MCF 10A (cell line): ENCODE measurements at places on chromosomes 7 and 10.

GRCh38 chr10:110425684-110426293 is 71.9 kb upstream of the DUSP5 start:
- peak; percentile 64 for DNase-seq

DNA sequence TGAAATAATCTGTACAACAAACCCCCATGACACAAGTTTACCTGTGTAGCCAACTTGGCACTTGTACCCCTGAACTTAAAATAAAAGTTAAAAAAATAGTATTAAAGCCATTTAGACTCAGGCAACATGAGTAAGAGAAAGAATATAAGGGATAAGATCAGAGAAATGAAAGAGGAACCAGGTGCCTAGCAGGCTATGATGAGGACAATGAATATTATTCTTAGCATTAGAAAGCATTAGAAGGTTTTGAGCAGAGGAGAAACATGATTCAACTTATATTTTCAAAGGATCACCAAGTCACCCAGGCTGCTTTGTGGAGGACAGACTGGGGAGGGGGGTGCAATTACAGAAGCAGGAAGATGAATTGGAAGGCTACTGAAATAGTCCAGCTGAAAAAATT is 48.1 kb upstream of the TES start:
- no peak for DNase-seq

- peak; percentile 59 for DNase-seq
Measured at GRCh38 chr10:33612116-33612515, 277.6 kb upstream of the NRP1 start.

- DNase-seq = no peak
Measured at GRCh38 chr10:110192552-110192951, 14.9 kb upstream of the MXI1 start.

DNA sequence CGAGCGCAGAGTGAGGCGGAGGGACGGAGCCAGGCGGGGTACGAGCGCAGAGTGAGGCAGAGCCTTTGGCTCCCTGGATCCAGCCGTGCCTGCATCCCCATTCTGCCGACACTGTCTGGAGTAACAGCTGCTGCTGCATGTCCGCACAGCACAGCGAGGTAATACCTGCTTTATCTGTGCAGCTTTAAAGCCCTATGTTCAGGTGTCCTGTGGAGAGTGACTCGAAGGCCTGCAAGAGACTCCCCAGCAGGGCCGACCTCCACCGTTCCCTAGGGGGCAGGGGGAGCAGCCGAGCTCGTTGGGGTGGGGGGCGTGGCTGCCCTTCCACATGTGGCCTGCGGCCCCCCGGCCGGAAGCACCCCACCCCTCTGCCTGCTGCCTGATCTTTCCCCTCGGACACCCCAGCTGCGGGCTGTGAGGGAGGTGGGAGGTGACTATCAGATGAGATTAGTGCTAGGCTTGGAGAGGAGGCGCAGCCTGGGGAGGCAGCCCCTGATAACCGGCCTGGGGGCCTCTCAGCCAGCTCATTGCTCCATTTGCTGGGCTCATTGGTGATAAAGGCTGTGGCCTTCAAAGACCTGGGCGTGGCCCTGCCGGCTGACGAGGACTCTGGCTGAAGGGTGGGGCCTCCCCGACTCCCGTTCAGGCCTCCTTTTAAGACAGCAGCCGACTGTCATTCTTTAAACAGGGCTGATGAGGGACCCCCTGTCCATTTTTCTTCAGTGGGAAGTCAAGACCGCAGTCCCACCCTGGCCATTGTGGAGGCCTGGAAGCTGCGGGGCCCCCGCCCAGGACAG is 8.0 kb downstream of the VENTX start:
- no peak for DNase-seq

DNA sequence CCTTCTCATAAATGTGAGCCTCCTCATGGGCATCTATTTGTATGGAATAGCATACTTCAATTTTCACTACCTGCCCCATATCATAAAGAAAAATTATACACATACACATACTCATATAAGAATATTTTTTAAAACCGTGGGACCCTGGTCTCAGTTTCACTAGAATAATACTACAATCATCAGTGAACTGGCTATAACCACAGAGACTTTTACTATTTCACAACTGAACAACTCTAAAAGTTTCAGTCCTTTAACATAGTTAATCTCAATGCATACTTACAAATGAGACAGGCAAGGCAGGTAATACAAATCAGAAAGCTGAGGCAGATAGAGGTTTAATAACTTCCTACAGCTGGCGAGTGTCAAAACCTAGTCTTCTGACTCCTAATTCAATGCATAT is 83.1 kb downstream of the LRRN3 start:
- DNase-seq = no peak

GRCh38 chr7:146216396-146217041 is 99.9 kb downstream of the CNTNAP2 start:
- DNase-seq = peak; percentile 29

- DNase-seq = no peak
Measured at GRCh38 chr7:47194516-47195057, 387.3 kb downstream of the TNS3 start.

DNA sequence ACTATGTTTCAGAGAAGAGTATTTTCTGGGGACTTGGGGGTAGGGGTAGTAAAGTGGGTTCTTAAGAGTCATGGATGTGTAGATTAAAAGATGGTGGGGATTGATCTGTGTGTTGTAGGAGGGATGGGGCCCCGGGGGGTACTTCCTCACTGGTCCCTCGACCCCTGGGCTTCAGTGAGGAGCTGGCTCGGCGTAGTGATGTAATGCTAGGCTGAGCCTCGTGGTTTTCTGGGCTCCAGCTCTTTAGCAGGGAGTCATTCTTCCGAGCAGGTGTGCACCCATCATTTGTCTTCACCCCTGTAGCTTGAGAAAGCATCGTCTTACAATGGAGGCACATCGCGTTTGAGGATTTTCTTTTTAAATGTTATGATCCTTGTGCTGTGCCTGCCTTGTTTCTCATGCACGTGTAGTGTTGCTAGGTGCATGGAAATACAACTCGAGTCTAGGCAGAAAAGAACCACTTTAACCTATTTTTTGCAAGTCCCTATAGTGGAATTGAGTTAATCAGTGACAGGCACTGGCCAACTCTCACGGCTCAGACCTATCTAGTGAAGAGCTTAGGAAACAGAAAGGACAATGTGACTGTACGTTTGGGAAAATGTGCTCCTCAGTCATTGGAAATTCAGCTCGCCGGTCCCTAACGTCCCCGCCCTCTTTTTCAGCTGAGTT is 106.1 kb upstream of the BTBD16 start:
- no peak for DNase-seq

GRCh38 chr10:52609626-52610240 is 162.9 kb downstream of the MBL2 start:
- no peak for DNase-seq

DNA sequence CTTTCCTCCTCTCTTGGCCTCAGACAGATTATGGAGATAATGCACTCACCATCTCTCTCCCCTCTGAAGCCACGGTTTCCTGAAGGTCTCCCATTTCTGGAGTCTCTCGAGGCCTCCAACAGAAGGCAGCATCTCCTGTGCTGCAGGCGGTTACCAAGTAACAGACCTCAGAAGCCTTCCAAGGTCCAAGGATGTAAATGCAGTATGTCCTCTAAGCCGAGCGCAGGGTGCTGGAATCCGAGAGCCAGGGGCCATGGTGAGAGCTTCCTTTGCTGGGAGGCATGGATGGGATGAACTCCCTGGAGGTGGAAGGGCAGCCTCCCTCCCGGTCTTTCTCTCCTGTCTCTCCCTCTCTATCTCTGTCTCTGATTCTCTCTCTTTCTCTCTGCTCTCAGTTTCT is 79.8 kb downstream of the ADARB2 start:
- no peak for DNase-seq

DNA sequence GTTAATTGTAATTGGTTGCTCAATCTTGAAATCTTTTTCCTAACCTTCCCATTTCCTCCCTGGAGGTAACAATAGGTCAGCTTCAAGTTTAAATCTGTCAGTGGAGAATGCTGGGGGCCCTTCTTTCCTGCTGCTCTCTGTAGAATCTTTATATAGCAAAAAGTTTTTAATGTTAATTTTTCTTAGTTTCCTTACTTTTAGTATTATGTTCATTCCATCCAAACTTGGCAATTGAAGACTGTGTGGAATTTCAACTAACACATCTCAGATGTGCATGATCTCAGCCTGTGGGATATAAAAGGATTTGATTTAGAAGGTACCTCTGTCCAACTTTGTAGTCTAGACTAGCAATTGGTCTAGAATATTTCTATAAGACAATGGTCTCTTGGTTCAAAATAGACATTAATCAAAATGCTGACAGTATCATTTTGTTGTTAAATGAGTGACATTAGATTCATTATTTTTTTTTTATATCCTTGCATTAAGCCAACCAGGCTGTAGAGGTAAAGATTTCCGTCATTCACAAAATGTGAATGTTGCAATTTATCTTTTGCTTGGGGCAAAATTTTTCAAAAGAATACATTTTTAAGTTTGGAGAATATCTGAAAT is 100.4 kb upstream of the SEMA3A start:
- DNase-seq = no peak

DNA sequence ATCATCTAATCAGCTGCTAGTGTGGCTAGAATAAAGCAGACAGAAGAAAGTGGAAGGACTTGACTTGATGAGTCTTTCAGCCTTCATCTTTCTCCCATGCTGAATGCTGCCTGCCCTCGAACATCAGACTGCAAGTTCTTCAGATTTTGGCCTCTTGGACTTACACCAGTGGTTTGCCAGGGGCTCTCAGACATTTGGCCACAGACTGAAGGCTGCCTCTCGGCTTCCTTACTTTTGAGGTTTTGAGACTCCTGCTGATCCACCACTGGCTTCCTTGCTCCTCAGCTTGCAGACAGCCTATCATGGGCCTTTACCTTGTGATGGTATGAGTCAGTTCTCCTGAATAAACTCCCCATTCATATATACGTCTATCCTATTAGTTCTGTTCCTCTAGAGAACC is 26.0 kb downstream of the PLPP4 start:
- DNase-seq = no peak

DNA sequence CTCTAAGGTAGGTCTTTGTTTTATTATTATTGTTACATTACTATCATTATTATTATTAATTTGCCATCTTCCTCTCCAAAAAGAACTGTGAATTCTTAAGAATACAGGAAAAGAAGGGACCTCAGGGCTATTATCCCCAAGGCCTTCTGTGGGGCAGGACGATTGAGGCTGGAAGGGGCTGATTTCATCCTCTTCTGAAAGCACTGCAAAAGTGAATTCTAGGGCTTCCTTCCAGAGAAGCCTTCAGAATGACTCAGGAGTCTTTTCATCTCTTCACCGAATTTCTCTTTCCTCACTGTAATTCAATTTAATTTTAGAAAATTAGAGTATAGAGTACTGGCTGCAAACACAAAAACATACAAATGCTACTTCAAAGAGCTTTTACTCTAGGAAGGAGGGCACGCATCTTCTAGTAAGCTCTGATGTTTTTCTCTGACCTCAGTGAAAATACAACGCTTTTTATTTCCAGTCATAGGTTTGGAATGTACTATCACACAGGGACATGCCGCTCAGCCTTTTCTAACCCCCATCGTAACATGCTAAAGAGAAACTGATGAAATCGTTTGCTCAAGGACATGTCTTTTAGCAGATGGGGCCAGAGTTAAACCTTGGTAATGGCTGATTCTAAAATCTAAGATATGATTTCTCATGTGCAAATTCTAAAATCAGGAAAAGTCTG is 280.2 kb upstream of the PITRM1 start:
- peak; percentile 70 for DNase-seq

DNA sequence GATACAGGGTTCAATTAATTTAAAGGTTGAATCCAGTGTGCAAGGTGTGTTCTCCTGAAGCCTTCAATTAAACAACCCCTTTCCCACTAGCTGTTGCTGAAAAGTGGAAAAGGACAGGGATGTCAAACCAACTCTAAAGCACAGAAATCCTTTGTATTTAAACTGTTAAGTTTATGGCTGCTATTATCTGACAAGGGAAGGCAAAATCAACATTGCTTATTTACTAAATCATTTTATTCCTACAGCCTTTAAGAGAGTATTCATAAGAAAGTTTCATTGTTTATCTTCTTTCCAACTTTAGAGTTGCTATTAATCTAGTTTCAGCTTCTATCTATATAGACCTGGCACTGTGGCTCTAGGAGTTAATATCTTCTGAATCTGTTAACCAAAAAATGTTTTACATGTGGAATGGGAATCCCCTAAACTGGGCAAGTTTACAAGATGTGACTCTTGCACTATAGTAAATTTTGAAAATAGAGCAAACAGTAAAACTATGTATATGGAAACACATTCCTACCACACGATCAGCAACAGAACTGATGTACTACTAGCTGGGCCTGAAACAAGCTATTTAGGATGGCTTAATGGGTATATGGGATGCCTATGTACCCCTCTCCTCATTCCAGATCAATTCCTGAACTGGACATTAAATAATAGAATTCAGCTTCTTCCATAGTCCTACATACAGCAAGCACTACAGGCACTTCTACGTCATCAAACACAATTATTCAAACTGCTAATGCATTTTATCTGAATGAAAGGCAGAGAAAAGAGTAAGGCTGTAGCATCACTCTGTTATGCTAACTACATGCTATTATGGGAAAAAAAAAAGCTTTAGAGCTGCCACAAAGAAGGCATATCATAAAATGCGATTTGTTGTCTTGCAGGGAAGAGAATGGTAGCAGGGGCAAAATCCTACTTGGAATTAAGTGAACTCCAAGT is 52.8 kb downstream of the CDK6 start:
- DNase-seq = no peak

- no peak for DNase-seq
Measured at GRCh38 chr10:23413629-23414089, 25.2 kb upstream of the OTUD1 start.

DNA sequence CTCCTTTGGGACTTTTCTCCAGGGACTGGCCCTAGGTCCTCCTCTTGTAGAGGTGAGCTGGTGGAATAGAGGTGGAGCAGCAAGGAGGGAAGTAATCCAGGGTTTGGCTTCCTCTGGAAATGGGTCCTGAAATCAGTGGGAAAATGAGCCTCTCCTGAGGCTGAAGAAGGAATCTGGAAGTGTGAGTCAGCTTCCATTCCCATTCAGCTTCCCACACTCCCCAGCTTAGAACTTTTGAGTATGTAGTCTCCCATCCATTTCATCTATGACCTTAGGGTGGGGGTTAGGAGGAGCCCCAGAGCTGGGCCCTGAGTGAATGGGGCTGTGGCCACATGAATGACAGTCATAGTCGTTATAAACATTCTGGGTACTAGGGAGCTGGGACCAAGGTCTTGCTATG is 17.7 kb downstream of the LDB1 start:
- DNase-seq = no peak

GRCh38 chr7:80333040-80333439 is 178.8 kb downstream of the GNAT3 start:
- no peak for DNase-seq

DNA sequence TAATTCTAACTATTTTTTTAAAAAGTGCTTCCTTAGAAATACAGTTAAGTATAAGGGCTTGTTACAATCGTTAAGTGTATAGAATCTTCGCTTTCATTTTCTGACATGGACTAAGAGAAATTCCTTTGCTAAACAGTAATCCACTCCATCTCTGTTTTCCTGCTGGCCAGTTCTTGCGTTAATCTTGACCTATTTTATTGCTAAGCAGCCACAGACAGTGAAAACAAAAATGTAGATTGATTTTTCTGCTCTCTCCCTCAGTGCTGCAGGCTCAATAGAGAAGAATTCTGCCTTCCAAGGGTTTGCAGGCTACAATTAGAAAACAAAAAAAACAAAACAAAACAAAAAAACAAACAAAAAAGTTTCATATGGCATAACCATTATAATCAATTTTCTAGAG is 310.4 kb upstream of the ADARB2 start:
- no peak for DNase-seq
